HCT116 (cell line): ENCODE measurements at places on chromosomes 2 and 18. TPM values are rescaled to one million over a fixed set of nuclear protein-coding genes. Genes with fewer than 3 reads are reported as not detected.

- DNase-seq, result no peak
Observed at GRCh38 chr2:46521215-46521683, 41.9 kb downstream of the TMEM247 start.

DNA sequence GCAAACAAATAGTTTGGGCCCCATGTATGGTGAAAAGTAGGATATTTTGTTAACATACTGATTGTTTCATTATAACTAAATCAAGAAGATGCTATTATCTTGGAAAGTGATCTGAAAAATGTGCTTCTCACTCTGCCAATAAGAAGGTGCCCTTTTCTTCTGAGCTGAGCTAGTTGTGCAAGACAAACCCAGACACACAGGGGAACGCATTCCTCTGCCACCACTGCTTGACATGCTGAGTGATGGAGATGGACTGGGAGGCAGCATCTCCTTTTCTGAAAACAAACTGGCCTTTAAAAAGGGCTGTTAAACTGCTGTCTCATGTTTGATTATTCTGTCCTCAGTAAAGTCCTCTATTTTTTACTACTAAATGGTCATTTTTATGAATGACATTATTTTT is 1989.9 kb upstream of the CELF4 start:
- DNase-seq, result no peak

DNA sequence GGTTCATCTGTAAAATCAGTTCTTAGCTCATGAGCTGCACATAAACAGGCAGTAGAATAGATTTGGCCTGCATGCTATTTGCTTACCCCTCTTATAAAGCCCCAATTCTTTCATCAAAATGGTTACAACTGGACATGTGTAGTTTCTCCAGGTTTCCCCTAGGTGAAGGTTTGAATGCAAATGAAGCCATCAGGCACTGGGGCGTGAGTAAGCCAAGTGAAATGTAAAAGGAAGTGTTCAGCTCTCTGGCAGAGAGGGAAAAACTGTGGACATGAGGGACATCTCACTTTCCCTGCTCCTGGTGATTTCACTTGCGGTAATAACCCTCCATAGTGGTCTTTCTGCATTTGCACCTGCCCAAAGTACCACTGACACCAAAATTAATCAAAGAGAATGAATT is 1402.3 kb upstream of the LRRTM1 start:
- no peak for DNase-seq

DNA sequence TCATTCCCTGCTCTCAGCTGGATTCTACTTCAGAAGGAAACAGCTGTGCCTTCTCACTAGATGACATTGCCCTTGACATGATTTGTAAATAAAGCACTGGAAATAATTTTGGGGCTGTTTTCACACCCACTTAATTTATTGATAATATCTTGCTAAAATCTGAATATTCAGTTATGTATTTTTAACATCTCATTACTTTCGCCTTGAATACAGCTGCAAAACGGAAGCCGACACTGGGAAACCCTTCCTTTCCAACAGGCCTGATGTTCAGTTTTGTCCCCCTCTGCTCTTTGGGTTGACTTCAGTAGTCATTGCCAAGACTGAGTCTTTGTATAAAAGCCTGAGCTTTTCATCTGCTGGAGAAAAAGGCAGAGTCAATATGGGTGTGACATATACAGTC is 82.7 kb downstream of the DOCK10 start:
- DNase-seq, result no peak

DNA sequence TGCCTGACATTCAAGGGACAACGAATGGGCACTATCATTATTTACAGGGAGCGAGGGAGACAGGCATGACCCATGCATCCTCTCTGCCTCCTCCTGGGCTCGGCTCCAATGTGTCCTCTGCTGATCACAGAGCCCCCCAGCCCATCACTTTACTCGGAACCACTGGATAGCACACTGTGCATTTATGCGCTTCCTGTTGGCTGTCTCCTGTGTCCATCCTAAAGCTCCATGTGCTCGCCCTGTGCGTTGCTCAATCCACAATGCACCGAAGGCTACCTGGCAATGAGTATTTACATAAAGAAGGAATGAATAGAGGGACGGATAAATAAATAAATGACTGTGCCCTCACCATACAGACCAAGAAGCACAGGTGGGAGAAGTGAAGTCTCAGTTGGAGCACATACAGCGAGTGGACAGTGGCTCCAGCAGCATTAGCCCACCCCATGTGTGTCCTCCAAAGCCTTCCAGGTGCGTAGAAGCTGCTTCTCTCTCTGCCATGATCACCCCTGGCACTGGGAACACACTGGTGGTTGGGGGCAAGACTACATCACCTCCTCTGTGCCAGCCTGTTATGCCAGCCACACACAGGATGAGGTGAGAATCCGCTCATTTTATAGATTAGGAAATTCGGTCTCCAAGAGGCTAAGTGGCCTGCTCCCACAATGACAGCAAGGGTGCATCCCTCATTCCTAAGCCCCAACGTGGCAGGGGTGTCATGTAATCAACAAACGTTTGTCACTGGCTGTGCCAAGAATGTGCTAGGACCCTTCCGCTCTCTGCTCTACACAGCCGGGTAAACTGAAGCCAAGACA is 2.3 kb upstream of the GDF7 start:
- DNase-seq, result no peak

- no peak for DNase-seq
Observed at GRCh38 chr2:6554466-6554865, 311.2 kb downstream of the CMPK2 start.

DNA sequence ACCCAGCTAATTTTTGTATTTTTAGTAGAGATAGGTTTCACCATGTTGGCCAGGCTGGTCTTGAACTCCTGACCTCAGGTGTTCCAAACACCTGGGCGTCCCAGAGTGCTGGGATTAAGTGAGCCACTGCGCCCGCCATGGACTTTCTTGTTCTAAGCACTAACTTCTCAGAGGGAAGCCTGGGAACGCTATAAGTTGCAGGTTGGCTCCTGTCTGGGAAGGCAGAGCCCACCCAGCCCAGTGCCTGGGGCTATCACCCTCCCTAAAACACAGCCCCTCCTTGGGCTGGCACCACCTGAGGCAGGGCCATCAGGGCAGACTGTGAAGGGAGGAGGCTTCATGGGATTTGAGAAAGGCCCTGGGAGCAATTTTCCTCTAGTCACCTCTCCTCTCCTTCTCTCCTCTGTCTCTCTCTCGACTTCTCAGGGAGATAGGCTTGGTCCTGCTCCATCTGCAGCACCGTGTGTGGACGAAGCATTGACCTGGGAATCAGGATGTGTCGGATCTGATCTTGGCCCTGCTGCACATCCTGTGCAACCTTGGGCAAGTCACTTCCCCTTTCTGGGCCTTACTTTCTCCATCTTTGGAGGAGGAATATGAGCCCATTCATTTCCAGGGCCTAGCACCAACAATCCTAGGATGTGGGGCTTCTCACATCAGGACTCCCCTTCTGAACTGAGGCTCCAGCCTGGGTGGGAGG is 10.9 kb downstream of the PSD4 start:
- DNase-seq, result no peak

DNA sequence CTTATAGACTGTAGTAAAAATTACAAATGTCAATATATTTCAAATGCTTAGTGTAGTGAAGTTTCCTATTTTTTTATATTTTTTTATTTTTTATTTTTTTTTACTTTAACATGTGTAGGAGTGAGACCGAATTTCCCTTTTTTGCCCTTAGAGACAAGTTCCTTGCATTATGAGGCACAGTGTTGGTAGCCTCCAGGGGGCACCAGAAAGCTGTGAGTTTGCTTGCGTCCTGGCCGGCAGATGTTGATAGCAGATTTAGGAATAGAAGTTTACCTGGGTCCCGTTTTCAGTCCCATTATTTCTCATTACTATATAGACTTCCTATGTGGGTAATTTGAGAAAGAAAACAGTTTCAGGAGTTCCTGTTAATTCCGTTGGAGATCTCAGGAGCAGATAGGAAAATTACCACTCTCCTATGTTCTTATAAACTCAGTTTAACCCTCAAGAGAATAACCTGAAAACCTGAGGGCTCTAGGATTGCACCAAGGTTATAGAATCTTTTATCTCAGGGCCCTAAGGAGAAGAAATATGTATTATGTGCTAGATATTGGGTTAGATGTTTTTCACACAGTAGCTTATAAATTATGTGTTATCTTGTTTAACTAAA is 157.5 kb upstream of the SESTD1 start:
- DNase-seq, result peak; percentile 58

- DNase-seq, result no peak
Observed at GRCh38 chr2:138359532-138359931, 142.0 kb upstream of the SPOPL start.

DNA sequence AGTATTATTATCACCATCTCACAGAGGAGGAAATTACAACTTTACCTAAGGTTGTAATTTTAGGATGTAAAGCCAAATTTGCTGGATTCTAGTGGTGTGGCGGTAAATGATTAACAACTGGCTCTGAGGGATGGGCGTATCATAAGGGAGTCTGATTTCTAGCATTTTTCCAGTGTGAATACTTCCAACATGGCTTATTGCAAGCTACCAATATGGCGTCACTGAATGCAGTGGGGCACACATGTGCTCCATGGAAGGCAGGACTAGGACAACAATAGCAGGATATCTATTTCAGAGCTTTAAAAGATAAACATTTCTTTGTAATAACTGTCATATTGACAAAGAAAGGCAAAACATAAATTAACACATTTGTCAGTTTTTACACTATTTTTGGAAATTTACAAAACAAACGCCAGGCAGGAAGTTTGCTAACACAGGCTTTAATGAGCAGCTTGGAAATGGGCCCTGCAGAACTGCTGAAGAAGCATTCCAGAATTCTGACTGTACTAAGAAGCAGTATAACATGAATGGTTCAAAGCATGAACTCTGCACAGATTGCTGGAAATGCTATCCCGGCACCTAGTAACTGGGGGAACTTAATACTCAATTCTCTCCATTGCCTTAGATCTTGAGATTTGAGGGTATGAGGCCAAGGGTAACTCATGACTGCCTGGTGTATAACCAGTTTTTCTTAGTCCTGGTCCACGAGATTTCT is 439.3 kb upstream of the MAP2 start:
- DNase-seq, result no peak

GRCh38 chr18:55012008-55012407 is 52.7 kb upstream of the CCDC68 start:
- DNase-seq, result no peak

RIT2 gene
- total RNA-seq, result not detected

FSHR gene
- not detected for total RNA-seq

MERTK gene
- 5.7 TPM for total RNA-seq

DYNC1I2 gene
- total RNA-seq, result 39.4 TPM

PUM2 gene
- total RNA-seq, result 105 TPM

ROCK2 gene
- 48.0 TPM for total RNA-seq

CCDC74B gene
- total RNA-seq, result 3.2 TPM

ANKAR gene
- 0.84 TPM for total RNA-seq
